ENCODE measurements at places on chromosomes 11 and 22. TPM values are rescaled to one million over a fixed set of nuclear protein-coding genes. Genes with fewer than 3 reads are reported as not detected.

The PATE4 gene
- total RNA-seq: not detected

The PRG3 gene
- total RNA-seq: not detected

The RBM4 gene
- total RNA-seq: 119 TPM

The BTBD10 gene
- 24.6 TPM for total RNA-seq

DNA sequence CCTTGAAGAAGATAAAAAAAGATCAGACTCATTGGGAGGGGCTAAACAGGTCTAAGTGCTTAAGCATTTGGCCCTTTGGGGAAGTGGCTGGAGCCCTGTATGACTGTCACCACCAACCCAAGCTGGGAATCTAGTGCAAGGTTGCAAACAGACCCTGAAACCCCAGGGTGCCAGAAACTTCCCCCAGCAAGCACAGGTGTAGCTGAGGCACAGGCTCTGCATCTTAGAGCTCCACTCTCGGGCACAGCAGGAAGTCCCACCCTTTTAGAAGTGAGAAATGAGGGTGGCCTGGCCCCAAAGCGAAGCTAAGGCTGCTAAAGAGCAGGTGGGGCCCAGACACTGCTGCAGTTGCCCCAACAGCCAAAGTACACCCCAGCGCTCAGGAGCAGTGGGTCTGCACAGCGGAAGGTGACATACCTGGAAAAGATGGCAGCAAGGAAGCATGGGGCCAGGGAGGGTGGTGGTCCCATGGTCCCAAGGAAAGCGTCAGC is 5.8 kb upstream of the KDM2A start:
- no peak for DNase-seq

DNA sequence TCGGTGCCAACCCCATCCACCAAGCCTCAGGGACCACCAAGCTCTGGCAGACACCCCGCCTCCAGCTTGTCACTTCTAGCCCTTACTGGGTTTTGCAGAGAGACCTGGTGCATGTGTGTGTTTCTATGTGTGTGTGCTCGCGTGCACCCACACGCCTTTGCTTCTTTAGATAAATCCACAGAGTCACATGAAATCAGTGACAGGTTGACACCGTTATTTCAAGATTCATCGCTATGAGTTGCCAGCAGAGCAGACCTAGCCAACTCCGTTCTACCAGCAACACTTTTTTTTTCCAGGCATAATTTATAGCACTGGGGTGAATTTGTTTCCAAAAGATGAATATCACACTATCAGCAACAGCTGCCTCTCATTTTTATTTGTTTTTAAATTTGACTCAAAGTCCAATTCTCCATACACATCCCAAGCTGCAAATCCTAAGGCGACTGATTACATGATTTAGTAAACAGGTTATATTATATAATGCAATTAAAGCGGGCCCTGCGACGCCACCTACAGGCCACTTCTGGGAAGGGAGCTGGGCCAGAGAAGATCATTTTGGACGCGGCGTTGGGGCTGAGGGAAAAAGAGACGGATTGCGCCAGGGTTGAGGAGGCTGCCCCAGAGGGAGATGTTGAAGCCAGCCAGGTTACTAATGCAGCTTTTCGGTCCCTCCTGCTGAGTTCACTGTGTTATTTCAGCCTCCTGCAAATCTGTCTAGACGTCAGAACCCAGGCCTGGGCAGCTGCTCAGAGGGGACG is 150.5 kb downstream of the FEZ1 start:
- peak; percentile 73 for DNase-seq

GRCh38 chr11:94757037-94757735 is 11.0 kb upstream of the AMOTL1 start:
- DNase-seq: no peak

GRCh38 chr11:84236436-84236835 is 950.3 kb upstream of the CCDC90B start:
- no peak for DNase-seq

GRCh38 chr11:86753459-86753858 is 46.9 kb upstream of the PRSS23 start:
- no peak for DNase-seq

GRCh38 chr22:32183625-32184024 is 21.2 kb downstream of the RFPL2 start:
- no peak for DNase-seq

- no peak for DNase-seq
Measured at GRCh38 chr11:20049231-20049630, 111.0 kb downstream of the DBX1 start.
